ENCODE measurements at places on chromosomes 2 and 18.

DNA sequence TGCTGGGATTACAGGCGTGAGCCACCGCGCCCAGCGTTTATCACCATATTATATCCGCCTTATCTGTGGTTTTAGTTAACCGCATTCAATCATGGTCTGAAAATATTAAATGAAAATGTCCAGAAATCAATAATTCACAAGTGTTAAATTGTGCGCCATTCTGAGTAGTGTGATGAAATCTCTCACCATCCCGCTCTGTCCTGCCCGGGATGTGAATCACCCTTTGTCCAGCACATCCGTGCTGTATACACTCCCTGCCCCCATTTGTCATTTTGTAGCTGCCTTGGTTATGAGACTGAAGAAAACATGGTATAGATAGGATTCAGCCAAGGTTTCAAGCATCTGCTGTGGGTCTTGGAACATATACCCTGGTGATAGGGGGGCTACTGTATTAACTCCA is 70.7 kb downstream of the TIMM21 start:
- DNase-seq, result no peak

DNA sequence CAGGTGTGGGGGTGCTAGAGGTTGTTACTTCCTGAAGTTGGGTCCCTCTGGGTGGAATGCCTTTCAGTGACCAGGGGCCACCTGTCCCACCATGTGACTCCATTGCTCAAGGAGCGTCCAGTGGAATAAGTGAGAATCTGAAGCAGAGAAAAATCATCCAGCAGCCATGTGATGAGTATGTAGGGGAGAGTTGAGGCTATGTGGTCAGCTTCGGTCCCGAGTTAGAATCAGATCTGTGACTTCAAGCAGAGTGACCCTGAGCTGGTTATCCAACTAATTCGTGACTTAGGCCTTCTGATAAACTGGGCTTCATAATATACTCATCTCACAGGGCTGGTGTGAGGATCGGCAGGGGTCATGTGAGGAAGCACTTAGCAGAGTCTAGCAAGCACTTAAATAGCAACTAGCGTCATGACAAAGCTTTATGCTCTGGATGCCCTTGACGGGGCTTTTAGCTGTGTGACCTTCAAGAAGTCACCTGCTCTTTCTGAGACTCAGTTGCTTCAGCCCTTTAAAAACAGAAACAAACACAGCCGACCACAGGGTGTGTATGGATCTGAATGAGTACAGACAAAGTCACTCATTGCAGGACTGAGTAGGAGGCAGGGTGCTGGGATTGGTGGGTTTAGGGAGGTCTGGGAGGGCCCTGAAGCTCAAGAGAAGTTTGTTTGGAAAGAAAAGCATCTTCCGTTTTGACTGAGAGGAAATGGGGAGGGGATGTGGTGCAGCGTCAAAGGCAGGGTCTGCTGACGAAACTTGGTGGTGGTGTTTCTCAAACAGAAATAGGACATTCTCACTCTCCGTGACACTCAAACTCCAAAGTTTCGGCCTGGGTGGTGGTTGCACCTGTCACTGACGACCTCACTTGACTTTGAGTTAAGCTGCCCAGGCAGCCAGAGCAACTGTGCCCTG is 264.0 kb upstream of the CXCR4 start:
- DNase-seq, result no peak

DNA sequence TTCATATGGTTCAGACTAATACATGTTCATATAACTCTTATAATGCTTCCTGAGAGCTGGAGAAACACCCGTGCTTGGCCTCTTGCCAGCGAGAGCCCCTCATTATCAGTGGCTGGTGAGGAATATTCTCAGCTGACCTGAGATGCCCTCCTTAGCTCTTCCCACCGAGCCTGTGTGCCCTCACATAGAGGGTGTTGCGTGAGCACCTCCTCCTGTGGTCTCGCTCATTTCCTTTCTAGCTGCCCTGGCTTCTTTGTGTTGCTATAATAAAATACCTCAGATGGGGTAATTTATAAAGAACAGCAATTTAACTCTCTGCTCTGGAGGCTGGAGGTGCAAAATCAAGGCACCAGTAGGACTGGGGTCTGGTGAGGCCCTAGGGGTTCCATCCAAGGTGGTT is 80.5 kb upstream of the ALKAL2 start:
- no peak for DNase-seq

GRCh38 chr2:134281815-134282419 is 28.0 kb downstream of the MGAT5 start:
- no peak for DNase-seq

- DNase-seq, result no peak
These were observed 258.3 kb upstream of the CXCR4 start for GRCh38 chr2:136376211-136376610.

DNA sequence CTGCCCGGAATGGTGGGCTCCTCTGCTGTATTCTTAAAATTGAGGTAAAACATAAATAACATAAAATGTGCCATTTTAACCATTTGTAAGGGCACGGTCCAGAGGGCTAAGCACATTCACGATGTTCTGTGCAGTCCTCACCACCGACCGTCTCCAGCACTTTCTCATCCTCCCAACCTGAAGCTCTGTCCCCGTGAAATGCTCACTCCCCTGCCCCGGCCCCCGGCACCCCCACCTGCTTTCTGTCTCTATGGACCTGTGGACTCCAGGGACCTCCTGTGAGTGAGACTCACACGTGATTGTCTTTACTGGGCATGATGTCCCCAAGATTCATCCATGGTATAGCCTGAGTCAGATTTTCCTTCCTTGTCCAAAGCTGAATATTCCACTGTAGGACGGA is 38.7 kb upstream of the CTDP1 start:
- no peak for DNase-seq

GRCh38 chr2:23404426-23404825 is 19.4 kb downstream of the KLHL29 start:
- peak; percentile 81 for DNase-seq

GRCh38 chr2:193476171-193476800 is 1281.6 kb upstream of the TMEFF2 start:
- no peak for DNase-seq

- no peak for DNase-seq
These were observed 133.1 kb upstream of the SEC11C start for GRCh38 chr18:59006461-59007067.

DNA sequence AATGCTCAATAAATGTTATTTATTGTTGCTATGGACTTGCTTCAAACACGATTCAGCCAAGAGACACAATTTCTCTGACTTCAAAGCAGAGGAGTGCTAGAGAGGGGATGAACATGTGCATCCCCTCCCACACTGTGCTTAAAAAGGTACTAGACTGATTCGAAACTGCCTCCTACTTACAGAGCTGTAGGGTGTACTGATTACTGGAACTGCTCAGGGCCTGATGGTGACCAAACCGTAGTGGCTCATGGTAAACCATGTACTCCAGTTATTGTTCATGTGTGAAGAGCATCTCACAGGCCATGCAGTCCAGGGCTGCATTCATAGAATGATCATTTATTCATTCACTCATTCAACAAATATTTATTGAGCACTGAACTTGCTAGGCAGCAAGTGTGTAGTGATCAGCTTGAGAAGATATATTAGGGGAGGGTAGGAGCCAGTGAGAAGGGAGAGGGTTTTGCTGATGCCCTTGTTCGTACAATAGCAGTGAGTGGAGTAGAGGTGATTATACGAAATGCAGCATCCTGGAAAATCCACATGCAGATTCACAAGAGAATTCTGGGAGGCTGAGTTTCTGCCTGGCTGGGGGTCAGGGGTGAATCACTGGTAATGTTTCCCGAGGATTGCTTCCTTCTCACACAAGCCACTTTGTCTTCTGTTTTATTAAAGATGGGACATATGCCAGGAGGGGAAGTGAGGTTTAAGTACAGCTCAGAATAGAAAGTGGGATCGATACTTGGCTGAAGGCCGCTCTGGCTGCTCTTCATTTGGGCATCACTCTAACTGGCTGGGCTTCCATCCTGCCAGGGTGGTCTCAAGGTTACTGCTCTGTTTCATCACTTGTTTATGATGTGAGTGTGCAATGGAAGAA is 245.4 kb downstream of the RAD51AP2 start:
- no peak for DNase-seq

DNA sequence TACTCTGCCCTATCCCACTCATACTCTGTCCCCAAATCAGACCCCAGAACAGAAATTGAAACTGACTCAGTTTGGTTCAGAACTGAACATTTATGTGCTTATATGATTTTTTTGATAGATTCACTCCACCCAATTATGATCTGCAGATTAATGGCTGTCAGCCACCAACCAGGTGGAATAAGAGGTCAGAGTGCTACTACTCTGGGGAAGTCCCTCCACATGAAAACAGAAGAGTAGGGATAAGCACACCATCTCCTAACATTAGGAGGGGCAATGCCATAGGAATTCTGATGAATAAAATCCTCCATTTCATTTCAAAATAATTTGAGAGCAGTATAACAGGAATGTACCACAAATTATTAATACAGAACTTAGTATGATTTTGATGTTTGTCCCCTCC is 36.3 kb upstream of the UGP2 start:
- no peak for DNase-seq

GRCh38 chr2:181958726-181959125 is 26.9 kb upstream of the PPP1R1C start:
- no peak for DNase-seq

GRCh38 chr2:138237667-138238384 is 263.7 kb upstream of the SPOPL start:
- no peak for DNase-seq

DNA sequence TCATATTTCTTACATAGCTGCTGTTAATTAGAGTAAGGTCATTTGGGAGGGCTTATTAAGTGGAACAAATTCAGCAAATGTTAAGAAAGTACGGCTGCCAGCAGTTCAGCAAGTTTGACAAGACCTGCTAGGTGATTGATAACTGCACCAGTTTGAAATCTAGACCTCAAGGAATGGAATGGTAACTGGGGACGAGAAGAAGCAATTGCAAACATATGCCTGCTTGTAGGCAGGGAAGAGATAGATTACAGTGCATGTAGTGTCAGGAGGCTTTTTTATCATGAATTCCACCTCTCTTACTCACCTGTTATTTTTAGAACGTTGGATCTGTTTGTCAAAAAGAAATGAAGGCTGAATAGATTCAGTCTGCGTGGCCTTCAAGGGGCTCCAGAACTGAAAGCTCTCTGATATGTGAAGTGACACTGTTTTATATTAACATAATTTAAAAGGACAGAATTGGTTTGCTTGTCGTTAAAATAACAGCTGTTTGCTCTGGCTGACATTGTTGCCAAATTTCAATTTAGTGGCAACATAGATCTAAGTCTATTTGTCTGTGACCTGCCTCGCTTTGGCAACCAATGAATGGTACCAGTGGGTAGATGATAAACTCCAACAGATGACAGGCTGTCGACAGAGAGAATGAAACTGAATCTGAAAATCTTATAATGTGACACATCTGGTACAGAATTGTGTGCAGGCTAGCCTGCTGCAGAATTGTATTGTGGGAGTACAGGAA is 199.3 kb downstream of the ZNF407 start:
- DNase-seq, result peak; percentile 12

DNA sequence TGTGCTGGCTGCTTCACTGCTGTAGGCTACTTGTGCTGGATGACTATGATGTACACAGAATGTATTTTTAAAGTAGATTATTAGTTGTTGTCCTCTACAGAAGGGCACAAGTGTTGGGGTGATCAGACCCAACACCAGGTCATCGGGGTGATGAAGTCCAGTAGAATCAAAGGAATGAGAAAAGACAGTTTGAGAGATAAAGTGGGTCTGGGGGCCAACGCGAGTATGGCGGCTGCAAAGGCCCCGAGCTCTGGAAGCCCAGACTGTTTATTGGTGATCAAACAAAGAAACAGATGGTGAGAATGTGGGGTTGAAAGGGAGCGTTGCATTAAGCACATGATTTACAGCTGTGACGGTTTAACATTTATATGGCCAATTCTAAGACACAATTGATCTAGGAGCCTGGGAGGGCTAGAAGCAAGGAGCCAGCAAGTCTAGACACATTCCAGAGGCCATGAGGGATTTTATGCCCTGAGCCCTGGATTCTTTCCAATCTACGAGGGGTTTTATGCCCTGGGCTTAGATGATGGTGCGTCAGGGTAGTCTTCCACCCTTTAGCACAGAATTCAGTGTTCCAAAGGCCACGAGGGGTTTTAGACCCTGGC is 153.5 kb downstream of the AGPS start:
- no peak for DNase-seq

DNA sequence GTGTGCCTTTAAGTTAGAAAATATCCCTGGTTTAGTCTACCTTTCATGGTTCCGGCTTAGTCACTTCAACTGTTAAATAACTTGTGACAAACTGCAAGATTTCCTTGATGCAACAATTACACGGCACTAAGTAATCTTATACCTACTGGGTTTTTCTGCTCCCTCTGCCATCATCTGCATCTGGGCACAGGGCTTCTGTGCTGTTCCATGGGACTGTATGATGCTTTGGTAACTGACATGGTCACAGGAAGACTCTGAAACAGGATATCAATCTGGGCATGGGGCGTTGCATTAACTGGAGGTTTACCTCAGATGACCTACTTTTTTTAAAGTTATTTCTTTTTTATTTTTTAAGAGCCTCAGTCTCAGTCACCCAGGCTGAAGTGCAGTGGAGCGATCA is 365.4 kb downstream of the SS18 start:
- no peak for DNase-seq

DNA sequence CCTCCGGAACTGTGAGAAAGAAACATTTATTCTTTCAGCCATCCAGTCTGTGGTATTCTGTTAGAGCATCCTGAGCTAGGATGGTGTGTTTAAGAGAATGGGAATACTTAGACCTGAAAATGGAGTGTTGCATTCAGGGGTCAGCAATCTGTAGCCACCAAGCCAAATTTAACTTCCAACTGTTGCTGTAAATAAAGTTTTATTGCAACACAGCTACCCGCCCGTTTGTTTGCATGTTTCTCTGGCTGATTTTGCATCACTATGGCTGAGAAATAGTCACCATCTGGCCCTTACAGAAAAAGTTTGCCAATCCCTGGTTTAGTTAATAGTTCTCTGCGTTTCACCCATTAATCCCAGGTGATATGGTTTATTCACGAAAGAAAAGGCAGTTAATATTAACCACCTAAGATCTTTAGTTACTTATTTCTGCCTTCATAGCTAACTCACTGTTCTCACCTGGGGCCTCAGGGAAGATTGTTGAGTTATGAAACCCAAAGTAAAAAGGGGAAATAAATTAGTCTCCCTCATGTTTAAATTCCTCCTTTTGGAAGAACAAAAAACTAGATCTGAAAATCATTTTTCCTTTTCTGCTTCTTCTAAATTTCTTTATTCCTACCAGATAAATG is 9.5 kb upstream of the CYS1 start:
- DNase-seq, result no peak

GRCh38 chr18:10951631-10952544 is 197.5 kb downstream of the PIEZO2 start:
- DNase-seq, result no peak

- no peak for DNase-seq
These were observed 16.0 kb upstream of the CHRNA1 start for GRCh38 chr2:174780191-174780840.

- no peak for DNase-seq
These were observed 205.2 kb upstream of the CHAC2 start for GRCh38 chr2:53562407-53562806.

All from NCI-H774 (cell line).